ENCODE measurements at places on chromosomes 6 and 20. TPM values are rescaled to one million over a fixed set of nuclear protein-coding genes. Genes with fewer than 3 reads are reported as not detected.

C2 gene
- 0.36 TPM for polyA plus RNA-seq

SSTR4 gene
- not detected for polyA plus RNA-seq

BTN1A1 gene
- polyA plus RNA-seq = not detected

PMEPA1 gene
- 152 TPM for polyA plus RNA-seq

CBLN4 gene
- not detected for polyA plus RNA-seq
